ENCODE measurements at places on chromosomes 7 and 10. TPM values are rescaled to one million over a fixed set of nuclear protein-coding genes. Genes with fewer than 3 reads are reported as not detected.

SLC35G1 gene
- 5.8 TPM for total RNA-seq

GRCh38 chr10:104894681-104895080 lies 253.6 kb downstream of the SORCS3 start:
- no peak for DNase-seq

GRCh38 chr7:14047709-14048399 lies 58.4 kb upstream of the ETV1 start:
- DNase-seq: no peak

DNA sequence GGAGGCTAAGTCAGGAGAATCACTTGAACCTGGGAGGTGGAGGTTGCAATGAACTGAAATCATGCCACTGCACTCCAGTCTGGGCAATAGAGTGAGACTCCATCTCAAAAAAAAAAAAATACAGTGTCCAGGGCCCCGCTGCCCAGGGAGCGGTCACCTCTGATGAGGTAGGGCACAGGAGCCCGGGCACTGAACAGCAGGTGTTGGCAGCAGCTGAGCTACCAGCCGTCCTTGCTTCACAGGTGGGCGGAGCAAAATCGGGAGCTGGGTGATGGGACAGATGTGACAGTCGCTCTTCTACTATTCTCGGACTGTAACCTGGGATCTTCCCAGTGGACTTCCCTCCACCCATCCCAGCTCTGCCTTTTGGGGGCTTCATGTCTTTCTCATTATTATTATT lies 49.4 kb downstream of the GTF2IRD1 start:
- no peak for DNase-seq

DNA sequence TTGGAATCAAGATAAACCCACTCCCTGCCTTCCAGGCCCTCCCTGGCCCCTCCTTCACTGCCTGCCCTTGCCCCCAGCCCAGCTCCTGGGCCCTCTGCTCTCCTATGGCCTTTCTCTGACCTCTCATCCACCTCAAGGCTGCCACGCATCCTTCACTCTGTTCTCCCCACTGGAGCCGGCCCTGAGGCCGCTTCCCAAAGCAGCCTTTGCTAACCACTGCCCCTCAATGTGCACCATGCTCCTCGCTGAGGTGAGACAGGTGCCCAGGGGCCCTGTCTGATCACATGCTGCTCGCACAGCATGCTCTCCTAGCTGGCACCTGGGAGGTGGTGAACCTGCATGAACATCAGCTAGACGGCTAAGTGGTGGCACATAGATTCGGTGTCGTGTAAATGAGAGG lies 138.5 kb upstream of the RET start:
- DNase-seq: no peak

- peak; percentile 47 for DNase-seq
Observed at GRCh38 chr10:79308969-79309665, 38.2 kb upstream of the PPIF start.

LRIT1 gene
- not detected for total RNA-seq

GRCh38 chr10:26391701-26392695 lies 46.1 kb upstream of the APBB1IP start:
- DNase-seq: peak; percentile 75

TNRC18 gene
- 44.3 TPM for total RNA-seq

- DNase-seq: no peak
Observed at GRCh38 chr7:36763132-36763816, 39.0 kb upstream of the AOAH start.

GRCh38 chr10:93799155-93799708 lies 41.5 kb downstream of the LGI1 start:
- DNase-seq: no peak

DNA sequence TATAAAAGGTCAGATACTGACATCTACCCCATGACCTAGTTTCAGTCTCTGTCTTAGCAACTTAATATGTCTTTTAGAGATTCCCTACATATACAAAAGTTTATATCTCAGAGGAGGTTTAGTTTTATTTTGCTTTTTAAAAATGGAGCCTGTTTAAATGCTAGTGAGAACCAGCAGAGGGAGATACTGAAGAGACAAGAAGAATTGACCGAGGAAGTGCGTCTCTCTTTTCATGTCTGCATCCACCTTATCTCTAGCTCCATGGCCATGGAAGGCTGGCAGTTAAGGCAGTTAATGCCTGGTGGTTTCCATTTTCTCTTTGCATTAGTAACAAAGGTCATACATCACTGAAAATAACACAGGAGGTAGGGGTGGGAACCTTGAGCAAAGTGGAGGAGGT lies 10.7 kb downstream of the SUV39H2 start:
- DNase-seq: peak; percentile 49

GRCh38 chr7:108455551-108455997 lies 662 bp downstream of the NRCAM start:
- no peak for DNase-seq

DNA sequence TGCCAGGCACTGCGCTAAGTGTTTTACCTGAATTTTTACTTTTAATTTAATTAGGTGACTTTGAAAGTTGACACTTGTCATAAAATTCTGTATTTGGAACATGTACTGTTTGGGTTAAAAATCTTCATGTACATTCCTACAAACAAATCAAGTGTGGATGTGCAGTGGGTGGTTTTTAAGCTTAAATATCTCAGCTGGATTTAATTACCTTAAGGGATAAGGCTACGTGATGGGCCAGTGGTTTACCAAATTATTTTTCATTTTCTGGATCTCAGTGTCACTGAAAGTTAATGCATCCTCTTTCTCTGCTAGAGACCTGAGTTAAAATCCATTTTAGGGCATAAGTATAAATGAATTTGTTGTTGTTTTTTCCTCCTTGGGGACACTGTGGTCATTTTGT lies 51.1 kb downstream of the EXOC4 start:
- DNase-seq: no peak

AVPI1 gene
- total RNA-seq: 13.6 TPM

DNA sequence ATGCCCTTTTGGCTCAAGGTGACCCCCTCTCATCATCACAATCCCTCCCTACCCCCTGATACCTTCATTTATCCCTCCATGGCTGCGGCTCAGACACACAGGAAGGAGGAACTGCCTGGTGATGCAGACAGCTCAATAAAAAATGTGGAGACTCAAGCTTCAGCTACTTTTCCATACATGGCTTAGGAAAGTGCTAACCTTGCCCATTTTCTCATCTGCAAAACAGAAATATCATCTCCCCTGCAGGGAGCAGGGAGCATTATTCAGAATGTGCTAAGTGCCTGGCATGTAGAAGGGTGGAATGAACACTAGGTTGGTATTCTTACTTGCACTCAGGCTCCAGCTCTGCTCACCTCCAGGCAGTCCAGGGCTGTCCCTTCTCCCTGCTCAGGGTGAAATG lies 23.8 kb downstream of the CXCL12 start:
- no peak for DNase-seq

ZNF488 gene
- 4.5 TPM for total RNA-seq

ITGB8 gene
- total RNA-seq: 2.2 TPM

DNA sequence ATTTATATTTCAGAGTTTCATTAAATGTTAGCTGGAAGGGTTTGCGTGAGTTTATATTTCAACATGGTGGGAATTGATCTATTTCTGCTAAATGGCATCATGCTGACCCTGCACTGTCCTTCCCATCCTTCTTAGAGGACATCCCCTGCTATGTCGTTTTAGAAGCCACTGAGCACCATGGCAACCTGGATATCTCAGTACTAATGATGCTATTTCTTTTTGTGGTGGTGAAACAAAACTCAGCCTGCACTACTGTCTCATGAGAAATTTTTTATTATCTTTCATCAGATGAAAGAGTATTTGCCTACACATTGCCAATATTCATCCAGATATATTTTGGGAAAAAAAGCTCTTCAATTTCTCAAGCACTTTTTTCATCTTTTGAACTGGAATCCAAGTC lies 12.1 kb downstream of the EPDR1 start:
- no peak for DNase-seq

RAB19 gene
- total RNA-seq: 3.8 TPM

DNA sequence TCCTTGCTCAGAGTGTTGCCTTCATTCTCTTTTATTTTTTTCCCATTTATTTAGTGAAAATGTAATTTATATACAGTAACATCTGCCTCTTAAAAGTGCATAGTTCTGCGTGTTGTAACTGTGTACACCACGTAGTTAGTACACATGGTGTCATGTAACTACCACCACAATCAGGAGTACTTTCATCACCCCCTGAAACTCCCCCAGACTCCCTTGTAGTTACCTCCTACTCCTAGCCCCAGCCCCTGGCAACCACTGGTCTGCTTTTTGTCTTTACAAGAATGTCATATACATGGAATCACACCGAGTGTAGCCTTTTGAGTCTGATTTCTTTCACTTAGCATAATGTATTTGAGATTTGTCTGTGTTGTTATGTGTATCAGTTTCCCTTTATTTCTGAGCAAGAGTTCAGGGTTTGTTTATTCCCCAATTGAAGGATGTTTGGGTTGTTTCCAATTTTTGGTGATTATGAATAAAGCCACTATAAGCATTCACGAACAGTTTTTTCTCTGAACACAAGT lies 50.6 kb downstream of the GRK5 start:
- DNase-seq: no peak

GRCh38 chr7:30869794-30870611 lies 41.6 kb upstream of the AQP1 start:
- DNase-seq: no peak

TRIL gene
- 1.5 TPM for total RNA-seq

DNA sequence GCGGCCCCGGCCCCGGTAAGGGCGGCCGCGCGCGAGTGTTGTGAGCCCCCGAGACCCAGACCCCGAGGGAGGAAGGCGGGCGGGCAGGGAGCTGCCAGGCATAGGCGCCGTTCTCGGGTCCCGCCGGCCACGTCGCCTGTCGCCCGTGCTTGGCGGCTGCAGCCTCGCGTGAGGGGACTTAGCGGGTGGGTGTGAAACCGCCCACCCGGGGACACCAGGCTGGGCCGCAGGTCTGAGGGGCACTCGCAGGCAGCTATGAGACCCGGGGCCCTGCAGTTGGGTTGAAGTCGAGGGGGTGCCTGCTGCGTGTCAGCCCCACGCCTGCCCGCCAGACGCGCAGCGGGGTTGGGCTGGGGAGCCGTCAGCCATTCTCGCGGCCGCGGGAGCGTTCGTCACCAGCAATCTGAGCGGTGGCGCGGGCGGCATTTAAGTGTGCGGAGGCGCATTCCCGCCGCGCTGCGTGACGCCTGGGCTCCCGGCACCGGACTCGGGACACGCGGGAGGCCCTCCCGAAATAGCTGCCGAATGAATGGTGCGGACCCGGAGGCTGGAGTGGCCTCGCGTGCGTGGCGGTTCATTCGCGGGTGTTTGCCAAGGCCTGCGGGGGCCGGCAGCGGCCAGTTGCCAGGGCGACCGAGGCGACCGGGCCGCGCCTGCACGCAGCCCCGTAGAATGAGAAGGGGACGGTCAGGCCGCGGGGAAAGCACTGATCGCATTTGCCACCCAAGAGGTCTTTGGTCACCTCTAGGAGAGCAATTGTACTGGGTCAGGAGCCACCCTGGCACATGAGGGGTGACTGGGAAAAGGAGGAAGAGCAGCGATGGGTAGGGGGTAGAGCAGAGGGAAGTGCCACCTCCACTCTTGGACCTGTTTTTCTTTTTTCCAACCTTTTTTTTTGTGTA lies 750 bp downstream of the ZNF398 start:
- DNase-seq: peak; percentile 79

- peak; percentile 72 for DNase-seq
Observed at GRCh38 chr7:51034521-51035264, 252.0 kb upstream of the GRB10 start.

SDHAF3 gene
- total RNA-seq: 41.3 TPM
